ENCODE measurements at places on chromosomes 16 and 17.

DNA sequence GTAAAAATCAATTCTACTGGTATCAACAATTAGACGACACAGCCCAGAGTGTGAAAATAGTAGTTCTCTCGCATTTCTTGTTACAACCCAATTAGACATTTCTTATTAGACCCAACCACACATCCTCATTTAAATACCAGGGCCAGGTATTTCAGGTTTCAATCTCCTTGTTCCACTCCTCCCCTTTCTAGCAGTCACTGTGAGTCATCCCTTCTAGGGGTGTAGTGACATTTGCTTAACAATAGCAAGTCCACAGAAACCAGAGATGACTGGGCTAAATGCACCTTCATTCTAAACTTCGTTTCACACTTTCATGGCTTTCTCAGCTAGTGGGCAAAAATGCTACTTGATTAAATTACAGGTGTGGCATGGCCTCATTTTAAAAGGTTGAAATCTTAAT, 116.9 kb upstream of the CACNG3 start:
- DNase-seq = no peak

DNA sequence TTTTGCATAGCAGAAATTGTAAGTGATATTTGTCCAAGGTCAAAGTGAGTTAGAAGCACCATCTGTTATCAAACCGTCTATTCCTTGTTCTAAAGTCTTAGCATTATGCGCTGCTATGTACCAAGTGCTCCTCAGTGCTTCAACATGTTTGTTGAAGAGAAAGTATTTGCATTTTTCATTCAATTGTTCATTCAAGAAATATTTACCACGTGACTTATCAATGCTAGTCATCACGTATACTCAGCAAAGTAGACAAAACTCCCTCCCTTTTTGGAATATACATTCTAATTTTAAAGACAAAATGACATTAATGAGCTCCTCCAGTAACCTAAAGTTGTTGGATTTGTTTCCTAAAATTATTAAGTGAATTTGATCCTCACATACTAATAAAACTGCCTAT, 388.0 kb upstream of the CDH8 start:
- no peak for DNase-seq

- peak; percentile 15 for DNase-seq
Observed at GRCh38 chr17:31811101-31811500, 47.9 kb downstream of the COPRS start.

- peak; percentile 42 for DNase-seq
Observed at GRCh38 chr17:72351884-72352346, 231.1 kb downstream of the SOX9 start.

- no peak for DNase-seq
Observed at GRCh38 chr17:28540231-28540630, 12.2 kb downstream of the UNC119 start.

GRCh38 chr16:404971-405486, 3.3 kb downstream of the DECR2 start:
- DNase-seq = no peak

DNA sequence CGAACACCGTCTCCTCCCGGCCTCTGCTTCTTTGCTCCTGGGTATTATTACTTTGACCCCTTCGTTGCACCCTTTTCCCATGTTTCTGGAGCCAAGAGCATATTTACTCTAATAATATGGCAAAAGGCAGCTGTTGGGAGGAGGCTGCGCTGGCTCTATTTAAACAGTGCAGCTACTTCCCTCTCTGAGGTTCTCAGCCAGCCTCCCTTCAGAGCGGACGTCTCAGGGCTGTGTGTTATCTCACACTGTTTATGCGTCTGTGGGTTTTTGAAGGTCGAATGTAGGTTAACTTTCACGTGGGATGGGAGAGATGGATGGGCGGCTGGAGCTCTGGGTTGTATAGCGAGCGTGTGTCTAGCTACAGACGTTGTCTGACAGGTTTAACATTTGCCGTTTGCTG, 45.3 kb downstream of the COX4I1 start:
- DNase-seq = peak; percentile 38

- no peak for DNase-seq
Observed at GRCh38 chr16:87921236-87921773, 15.0 kb downstream of the CA5A start.

DNA sequence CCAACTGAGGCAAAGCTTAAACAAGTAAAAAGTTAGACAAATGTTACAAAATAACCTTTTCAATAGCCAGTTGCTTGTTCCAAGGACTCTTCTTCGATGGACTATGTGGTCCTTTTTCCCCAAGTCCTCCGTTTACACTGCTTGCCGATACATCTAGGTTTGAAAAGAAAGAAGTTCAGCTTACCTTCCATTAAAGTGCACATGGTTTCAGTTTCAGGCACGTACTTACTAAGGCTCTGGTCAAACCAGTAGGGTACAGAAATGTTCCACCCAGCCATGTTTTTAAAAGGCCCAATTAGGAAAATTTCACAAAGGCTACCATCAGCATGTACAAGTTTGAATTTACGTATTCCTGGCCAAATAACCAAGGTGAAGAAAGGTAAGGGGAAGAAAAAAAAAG, 2.1 kb downstream of the SRSF2 start:
- DNase-seq = no peak

- no peak for DNase-seq
Observed at GRCh38 chr17:79340333-79341221, 266.0 kb downstream of the ENGASE start.

DNA sequence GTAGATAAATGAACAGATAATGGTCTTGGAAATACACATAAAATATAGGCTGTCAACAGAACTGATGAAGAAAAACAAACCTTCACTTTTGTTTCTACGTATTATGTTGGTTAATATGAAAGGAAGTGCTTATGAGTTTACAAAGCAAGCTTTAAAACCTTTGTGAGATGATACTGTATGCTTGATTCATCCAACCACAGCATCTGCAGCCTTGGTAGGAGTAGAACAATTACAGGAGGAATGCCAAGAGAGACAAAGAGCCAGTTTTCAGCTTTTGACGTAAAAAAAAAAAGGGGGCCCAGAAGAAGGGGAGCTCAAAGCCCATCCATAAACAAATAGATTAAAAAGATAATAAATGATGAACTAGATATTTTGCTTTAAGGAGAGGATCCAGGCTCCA, 13.3 kb downstream of the FAM20A start:
- no peak for DNase-seq

DNA sequence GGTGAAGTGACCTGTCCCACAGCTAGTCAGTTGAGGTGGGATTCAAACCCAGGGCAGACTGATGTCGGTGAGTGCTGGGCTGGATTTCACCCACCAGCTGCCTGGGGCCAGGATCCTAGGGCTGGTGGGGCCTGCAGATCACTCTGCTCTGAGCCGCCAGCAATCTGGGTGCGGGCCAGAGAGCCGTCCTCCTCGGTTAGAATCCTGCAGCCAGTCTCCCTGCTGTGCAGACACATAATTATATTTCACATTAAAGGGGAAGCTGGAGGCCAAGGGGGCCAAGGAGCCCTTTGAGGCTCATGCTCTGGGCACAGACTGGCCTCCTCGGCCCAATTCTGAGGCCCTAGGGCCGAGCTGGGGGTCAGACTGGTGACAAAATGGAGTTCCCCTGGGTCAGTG, 996 bp upstream of the KCNJ12 start:
- DNase-seq = no peak

DNA sequence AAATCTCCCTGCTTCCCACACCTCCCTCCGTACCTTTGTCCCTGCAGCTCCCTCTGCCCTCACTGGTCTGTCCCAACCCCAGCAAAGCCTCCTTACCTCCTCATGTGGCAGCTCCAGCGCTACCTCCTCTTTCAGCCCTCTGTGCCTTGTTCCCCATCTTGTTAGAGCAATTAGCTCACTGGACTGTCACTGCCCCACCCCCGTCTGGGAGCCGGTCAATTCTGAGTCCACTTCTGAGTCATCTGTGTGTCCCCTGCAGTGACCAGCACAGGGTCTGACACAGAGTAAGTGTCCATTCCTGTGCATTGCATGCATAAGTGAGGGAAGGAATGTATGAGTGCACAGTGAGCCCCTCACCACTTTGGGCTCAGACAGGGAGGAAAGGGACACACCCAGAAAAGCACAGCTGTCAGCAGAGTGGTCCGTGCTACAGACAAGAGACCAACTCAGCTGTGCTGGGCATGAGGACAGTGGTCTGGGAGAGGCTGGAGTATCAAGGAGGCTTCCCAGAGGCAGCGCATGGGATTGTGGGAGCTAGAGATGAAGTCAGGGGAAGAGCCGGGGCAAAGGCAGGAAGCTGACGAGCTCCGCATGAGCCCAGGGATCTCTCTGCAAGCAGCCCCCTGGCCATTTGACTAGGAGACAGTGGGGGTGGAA, 45.9 kb downstream of the PITPNM3 start:
- DNase-seq = no peak

- no peak for DNase-seq
Observed at GRCh38 chr17:14545156-14545906, 244.4 kb downstream of the HS3ST3B1 start.

GRCh38 chr16:86755571-86756006, 177.2 kb downstream of the FOXL1 start:
- no peak for DNase-seq

DNA sequence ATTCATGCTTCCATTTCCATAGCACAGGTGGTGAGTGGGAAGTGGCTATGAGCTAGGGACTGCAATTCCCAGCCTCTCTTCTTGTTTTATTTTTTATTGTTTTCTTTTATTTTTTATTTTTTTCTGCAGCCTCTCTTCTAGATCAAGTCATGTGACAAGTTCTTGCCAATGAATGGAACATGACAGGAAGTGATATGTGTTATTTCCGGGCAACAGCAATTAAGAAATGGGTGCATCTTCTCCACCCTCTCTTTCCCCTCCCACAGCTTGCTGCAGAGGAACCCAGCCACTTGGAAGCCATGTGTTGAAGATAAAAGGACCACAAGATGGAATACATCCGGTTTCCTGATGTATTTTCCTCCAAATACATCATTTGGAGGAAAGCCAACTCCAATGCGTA, 23.6 kb downstream of the IRX5 start:
- no peak for DNase-seq

DNA sequence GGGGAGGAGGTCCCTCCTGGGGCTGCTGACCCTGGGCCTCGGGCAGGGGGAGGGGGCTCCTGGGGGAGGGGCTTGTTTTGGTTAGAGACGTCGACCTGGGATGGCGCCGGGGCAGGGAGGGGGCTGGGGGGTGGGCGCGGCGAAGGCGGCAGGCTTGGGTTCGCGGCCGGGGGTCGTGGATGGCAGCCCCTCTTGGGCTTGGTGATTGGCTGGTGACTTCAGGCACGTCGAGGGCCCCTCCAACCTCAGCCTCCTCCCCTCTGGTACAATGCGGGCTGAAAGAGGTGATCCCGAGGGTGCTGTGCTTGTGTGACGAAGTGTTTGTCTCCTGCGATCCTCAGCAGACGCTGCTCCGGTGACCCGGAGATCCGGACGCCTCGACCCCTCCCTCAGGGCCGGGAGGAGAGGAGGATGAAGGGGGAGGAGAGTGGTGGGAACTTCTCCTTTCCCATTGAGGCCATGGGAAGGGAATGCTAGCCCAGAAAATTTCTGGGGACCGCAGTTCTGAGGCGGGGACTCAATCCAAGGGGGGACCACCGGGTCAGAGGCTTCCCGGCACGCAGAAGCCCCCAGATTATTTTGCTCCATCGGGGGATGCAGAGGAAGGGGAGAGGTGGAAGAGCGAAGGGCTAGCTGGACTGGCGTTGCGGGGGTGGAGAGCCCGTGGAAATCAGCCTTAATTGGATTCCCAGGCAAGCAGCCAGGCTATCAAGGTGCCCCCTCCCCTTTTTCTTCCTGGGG, 43.9 kb downstream of the RAI1 start:
- no peak for DNase-seq

DNA sequence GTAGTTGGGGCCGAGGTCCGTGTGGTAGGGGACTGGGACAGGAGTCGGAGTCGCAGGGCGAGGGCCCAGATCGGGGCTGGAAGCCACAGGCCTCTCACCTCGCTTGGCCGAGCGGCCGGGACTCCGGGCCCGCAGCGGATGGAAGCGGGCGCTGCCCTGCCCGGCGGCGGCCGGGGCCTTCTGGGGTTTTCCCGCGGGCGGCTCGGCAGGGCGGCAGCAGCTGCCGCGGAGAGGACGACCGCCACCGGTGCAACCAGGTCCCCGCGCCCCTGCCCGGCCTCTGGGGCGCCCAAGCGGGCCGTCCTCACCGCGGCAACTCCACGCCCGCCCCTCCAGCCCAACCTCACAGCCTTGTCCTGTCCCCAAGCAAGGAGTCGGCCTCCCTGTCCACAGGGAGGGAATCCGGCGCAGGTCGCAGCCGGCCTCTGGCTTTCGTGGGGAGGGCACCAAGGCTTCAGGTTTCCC, 15.6 kb upstream of the UTP6 start:
- no peak for DNase-seq

DNA sequence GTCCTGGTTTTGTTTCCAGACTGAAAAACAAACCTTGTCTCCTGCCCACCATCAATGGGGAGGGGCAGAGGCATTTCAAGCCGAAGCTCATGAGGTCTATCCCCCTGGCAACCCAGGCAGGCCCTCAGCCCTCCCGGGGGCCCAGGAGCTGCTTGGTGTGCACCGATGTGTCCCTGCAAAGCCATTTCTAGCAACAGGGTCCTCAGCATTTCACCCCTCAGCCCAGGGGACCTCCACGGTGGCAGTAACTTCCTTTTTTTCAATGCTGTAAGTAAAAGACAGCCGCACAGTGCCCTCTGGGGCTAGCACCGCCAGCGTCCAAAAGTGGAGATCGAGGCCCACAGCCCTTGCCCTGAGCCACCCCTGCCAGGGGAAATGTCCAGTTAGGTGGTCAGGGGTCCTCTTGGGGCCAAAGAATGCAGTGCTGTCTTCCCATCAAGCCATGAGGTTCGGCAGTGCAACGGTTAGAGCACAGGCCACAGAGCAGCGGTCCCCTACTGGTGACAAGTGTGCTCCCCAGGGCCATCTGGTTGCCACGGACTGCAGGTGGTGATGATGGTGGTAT, 79.9 kb downstream of the LITAF start:
- no peak for DNase-seq

GRCh38 chr16:48592839-48593429, 17.0 kb downstream of the N4BP1 start:
- DNase-seq = no peak

- no peak for DNase-seq
Observed at GRCh38 chr16:85878875-85879274, 20.1 kb upstream of the IRF8 start.

- DNase-seq = no peak
Observed at GRCh38 chr16:84243732-84244131, 3.9 kb upstream of the KCNG4 start.

DNA sequence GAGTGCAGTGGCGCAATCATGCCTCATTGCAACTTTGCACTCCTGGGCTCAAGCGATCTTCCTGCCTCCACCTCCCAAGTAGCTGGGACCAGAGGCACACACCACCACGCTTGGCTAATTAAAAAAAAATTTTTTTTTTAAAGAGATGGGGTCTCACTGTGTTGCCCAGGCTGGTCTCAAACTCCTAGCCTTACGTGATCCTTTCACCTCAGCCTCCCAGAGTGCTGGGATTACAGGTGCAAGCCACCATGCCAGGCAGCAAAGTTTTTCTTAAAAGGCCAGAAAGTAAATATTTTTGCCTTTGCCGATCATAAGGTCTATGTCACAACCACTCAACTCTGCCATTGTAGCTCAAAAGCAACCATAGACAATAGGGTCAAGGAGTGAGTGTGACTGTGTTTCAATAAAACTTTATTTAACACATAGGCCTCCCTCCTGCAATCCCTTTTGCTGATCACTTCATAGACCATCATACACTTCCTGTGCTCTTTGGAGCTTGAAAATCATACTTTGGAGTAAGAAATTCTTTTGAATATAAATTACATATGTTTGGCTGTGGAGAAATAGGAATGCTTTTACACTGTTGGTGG, 48.6 kb downstream of the PITPNC1 start:
- no peak for DNase-seq

All from right lung (tissue), 10 donors.